Inflammatory macrophage treated with lipopolysaccharide for 4 hours (primary cell): ENCODE measurements at places on chromosomes 11 and 22.

DNA sequence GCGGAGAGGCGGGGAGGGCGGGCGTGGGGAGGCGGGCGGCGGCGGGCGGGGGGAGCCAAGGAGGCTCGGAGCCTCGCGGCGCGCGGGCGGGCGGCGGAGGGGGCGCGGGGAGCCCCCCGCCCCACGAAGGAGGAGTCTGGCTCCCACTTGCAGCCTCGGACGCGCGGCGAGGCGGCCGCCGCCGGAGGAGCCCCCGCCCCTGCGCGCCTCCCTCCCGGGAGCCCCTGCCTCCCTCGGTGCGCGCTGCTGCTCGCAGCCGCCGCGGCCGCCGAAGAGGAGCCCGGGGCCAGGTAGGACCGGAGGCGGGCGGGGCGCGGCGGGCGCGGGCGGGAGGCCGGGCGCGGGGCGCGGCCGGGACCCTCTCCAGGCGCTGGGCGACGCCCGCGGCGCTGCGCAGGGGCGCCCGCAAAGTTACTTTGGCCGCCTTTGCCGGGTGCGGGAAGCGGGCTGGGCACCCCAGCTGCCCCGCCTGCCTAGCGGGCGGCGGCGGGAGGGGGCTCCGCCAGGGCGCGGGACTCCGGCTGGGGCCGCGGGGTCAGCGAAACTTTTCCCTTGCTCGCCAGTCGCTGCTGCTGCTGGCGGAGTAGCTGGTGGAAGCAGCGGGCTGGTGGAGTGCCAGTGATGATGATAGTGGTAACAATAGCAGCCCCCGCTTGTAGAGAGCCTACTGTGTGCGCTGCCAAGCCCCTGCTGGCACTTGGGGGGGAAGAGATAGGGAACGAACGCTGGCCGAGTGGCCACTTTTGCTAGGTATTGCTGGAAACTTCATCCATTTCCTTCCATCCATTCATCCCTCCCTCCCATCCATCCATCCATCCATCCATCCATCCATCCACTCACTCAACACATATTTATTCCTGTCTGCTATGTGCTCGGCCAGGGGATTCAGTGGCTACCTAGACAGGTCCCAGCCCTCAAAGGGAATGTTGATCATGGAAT, at the start of gene MPPED1:
TSS of gene MPPED1 (plus strand) at position 146 of the 939 bp plus-strand sequence. CDS start 12,972 bp downstream, outside the sequence.
- DNase-seq: no peak

DNA sequence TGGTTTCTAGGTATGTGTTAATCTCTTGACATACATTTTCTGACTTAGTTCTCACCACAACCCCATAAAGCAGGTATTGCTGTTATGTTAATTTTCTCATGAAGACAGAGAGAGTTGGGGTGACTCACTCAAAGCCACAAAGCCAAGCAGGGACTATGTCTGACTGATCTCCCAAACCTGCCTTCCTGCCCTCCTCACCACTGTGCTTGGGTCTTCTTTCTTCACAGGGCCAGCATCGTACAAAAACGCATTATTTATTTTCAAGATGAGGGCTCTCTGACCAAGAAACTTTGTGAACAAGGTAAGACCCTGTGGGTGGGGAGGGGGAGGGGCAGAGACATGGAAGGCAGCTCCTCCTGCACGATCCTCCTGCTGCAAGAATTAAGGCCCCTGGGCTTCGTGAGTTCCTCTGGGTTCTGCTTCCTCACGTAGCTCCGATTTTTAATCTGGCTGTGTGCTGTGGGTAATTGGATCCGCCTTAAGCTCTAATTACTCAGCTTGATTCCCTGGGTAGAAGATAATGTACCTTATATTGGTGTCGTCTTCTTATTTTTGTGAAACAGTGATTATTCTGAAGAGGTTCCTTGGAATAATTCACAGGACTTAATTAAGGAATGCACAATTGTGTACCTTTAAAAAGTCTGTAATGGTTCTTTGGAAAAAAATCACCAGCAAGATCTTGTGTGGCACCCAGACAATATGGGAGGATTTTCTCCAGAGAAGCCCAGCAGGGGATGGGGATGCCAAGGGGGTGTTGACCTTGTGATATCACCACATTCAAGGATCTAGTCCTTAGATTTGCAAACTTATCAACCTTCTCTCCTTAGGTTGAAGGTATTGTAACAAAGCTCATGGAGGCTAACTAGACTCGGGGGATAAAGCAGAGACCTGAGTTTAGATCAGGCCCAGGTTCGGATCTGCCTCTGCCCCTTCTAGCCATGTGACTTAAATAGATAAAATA, 112.9 kb downstream of the SPON1 start:
- no peak for DNase-seq

DNA sequence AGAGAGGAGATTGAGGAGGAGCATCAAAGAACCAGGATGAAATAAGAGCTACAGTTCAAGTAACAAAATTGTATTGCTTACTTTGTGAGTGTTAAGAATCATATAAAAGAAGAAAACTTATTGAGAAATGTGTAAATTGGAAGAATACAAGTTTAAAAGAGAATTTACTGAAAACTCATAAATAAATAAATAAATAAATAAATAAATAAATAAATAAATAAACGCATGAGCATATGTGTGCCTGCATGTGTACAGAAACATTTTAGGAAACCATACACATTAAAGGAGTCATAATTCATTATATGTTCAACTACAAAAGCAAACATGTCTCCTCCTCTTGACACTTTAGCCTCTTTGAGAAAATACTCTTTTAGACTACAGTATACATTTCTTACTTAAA, 42.6 kb downstream of the CNTN5 start:
- no peak for DNase-seq

DNA sequence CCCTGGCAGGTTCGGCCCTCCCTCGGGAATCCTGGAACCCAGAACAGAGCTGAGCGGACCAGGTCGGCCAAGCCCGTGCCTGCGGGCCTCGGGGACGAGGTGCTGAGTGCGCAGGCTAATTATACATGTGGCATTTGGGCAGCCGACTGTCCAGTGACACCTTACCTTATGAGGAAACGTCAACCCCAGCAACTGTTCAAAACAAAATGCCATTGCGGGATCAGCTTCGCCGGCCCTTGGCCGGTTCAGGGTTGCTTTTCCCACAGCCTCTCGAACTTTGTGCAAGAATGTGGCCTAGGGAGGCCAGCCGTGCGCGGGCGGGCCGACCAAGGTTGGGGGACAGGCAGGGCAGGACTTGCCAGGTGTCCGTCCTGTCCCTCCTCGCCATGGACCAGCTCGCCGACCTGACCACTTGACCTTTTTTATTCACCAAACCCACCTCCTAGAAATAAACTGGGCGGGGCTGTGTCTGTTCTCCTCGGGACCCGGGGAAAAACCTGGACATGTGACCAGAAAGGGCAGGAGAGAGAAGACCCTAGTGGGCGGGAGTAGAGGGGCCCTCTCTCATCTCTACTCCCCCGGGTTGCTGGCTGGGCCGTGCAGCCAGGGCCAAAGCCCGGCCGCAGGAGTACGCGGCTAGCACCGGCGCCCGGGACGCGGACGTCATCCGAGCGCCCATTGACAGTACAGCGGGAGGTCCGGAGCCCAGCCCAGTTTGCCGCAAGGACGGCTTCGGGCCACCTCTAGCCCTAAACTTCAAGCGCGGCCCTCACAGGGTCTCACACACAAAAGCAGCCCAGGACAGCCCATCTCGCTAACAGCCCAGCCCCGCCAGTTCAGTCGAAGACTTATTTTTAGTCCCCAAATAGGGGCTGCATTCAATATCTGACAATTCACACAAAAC, 134.3 kb upstream of the C11orf58 start:
- no peak for DNase-seq

- DNase-seq: peak; percentile 72
Measured at GRCh38 chr22:24335496-24335895, 64.9 kb downstream of the SPECC1L start.

- no peak for DNase-seq
Measured at GRCh38 chr11:37727371-37727770, 1129.3 kb upstream of the RAG2 start.

DNA sequence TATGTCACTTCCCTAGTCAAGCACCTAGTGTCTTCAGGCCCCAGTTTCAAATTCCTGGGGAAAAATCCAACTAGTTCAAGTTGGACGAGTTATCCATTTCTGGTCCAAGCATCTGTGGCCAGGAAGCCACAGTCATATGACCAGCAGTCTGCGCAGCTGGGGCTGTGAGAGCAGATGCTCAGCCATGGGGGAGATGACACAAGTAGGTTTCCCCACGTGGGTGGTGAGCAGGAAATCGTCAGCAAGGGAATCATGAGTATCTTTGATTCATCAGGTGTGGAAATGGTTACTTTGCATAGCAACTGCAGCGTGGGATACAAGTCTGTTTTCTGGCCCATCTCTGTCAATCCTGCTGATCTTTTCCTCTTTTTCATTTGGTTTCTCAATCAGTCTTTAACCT, 185.3 kb downstream of the C11orf91 start:
- peak; percentile 18 for DNase-seq

GRCh38 chr11:7170431-7170830, 81.3 kb upstream of the SYT9 start:
- no peak for DNase-seq

DNA sequence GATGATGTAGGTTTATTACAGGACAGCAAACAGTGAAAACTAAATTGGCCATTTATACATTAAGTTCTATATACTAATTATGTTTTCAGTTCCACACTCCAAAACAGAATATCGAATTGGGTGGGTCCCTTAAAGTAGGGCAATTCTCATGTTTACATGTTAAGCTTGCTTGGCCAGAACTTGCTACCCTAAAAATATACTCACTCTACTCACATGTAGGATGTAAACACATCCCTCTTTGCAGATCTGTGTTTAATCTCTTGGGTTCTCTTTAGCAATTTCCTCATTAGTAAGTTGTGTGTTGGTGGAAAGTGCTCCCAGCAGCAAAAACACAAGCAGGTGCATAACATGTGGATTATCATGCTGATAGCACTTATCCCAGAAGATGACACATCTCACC, 22.6 kb upstream of the DDX6 start:
- no peak for DNase-seq

DNA sequence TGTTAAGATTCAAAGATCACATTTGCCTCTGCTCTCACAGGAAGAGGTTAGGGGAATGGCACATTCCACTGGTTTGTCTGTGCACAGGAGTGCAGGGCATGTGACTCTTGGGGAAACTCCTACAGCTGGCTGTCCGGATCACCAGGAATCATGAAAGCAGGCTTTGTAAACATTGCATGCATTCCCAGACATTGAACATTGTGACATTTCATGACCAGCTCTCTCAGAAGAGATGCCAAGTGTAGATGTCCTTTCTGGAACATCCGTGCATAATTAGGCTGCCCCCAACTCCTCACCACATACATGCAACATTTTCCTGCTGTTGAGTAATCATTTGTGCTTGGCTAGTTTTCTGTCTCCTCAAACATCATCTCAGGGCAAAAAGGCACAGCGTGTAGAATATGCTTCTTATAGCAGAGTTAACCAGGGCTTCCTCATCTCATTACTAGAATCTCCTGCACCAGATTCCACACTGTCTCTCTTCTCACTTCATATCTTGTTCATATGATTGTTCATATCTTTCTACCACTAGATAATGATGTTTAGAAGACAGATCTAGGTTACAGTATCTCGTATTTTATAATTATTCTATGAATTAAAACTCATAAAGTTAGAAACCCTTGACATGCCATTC, 694.7 kb downstream of the NTM start:
- no peak for DNase-seq

DNA sequence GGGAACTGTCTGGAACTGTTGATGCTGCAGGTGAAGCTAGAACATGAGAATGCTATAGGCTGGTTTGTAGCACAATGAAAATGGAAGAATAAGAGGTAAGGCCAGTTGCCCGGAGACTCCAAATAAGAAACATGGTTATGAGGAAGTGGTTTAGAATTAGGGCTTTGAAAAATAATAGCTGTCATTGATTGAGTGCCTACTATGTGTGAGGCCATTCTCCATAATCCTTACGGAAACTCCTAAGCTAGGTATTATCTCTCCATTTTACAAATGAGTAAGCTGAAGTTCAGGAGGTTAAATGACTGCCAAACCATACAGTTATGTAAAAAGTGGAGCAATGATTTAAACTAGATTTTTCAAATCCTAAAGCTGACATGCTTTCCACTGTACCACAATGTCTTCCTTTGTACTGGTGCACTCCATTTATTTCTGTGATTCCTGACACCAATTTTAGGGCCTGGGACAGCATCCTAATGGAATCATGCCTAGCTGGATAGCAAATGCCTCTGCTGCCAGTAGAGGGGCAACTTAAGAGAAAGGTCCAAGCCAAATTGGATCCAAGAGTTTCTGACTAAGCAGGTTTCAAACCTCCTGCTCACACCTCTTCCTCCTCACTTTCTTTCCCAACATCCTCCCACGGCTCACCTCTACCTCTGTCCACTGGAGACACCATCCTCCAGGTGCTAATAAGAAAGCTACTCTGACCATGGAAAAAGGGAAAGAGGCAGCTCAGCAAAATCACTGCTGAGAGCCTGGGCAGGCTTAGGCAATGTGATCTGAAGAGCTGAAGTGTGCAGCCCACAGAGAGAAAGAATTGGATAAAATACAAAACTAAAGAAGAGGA, 46.9 kb upstream of the PICALM start:
- DNase-seq: no peak

DNA sequence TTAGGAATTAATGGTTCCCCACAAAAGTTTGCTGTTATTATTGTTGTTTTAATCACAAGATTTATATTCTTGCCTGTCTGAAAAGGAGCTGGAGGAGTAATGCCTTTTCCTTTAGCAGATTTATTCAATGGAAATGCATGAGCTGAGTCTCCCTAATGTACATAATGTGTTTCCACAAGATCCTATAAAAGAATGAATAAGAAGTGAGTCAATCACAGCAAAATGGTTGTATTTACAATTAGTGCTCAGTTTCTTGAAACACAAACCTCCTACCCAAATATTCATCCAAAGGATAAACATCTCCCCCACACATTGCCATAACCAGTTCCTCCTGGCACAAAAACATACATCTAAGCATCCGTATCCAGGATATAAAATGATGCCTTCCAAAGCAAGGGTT, 33.3 kb downstream of the ME3 start:
- no peak for DNase-seq

- no peak for DNase-seq
Measured at GRCh38 chr11:72838691-72839305, 24.6 kb downstream of the ATG16L2 start.

DNA sequence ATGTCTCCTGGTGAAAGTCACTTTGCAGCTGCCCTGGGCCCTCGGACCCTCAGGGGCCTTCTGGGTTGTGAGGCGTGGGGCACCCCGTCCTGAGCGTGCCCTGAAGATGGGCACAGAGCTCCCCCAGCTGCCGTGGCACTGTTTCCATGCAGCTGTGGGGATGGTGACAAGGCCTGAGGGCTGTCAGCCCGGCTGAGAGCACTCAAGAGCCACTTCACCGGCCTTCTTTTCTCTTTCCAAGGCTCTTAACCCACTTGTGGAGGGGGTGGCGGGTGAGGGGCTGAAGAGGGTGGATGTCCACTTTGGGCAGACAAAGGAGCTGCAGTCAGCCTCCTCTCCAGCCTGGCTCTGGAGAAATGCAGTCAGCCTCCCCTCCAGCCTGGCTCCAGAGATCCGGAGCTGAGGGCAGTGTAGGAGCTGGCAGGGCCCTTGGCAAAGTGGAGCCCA, 239.5 kb downstream of the ST3GAL4 start:
- DNase-seq: no peak
